H9 (cell line): ENCODE measurements at places on chromosomes 6 and 20.

- DNase-seq, result no peak
Measured at GRCh38 chr6:148934539-148934938, 187.7 kb downstream of the UST start.

- no peak for DNase-seq
Measured at GRCh38 chr6:91088976-91089375, 502.1 kb upstream of the MAP3K7 start.

- DNase-seq, result no peak
Measured at GRCh38 chr6:54730767-54731630, 115.6 kb upstream of the FAM83B start.

- no peak for DNase-seq
Measured at GRCh38 chr20:32638848-32639247, 34.9 kb downstream of the C20orf203 start.

DNA sequence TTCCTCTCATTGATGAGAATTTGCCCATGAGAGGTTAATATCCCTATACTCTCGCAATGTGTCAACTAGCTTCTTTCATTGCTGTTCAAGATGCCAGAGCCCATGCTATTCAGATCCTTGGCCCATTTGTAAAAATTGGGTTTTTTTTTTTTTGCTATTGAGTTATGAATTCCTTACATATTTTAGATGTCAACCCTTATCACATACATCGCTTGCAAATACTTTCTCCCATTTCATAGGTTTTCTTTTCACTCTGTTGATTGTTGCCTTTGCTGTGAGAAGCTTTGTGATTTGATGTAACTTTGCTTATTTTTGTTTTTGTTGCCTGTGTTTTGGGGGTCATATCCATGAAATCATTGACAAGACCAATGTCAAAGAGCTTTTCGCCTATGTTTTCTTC lies 32.2 kb upstream of the IPCEF1 start:
- DNase-seq, result no peak

GRCh38 chr6:37168811-37169495 lies 999 bp upstream of the PIM1 start:
- no peak for DNase-seq

- DNase-seq, result no peak
Measured at GRCh38 chr6:18432619-18433018, 45.5 kb downstream of the RNF144B start.

DNA sequence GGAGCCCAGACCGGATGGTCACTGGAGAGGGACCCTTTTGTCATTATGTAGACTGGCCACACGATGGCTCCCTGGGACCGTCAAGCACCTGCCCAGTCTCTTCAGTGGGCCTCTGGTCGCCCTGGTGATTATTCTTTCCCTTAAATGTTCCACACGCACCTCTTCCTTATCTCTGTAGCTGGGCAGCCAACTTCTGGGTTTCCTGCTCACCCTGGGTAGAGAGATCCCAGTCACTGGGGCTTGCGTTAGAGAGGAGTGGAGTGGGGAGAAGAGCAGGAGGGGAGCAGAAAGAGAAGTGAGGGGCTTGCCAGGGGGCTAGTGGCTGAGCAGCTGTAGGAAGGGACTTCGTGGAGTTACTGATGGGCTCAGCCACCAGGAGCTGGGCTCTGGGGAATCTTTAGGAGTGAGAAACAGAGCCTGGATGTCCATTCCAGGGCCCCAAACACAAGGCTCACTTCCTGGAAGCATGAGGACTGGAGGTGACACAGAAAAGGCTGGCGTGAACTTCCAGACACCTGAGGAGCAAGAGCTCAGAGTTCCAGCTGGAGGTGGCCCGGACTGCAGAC lies 150.1 kb downstream of the DHX35 start:
- peak; percentile 84 for DNase-seq

DNA sequence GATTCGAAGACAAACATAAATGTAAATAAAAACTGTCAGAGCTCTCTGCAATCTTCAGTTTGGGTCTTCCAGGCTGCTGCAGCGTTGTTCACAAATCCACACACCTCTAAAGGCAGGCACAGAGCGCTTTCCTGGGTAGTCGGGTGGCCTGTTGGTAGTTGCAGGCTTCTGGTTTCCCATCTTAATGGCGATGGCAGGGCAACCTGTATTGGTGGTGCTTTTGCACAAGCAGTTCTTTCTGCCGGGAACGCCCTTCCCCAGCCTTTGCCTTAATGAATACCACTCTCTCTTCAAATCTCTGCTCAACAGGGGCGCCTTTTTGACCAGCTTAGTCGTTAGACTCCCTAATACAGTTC lies 723 bp upstream of the IFT52 start:
- peak; percentile 41 for DNase-seq

DNA sequence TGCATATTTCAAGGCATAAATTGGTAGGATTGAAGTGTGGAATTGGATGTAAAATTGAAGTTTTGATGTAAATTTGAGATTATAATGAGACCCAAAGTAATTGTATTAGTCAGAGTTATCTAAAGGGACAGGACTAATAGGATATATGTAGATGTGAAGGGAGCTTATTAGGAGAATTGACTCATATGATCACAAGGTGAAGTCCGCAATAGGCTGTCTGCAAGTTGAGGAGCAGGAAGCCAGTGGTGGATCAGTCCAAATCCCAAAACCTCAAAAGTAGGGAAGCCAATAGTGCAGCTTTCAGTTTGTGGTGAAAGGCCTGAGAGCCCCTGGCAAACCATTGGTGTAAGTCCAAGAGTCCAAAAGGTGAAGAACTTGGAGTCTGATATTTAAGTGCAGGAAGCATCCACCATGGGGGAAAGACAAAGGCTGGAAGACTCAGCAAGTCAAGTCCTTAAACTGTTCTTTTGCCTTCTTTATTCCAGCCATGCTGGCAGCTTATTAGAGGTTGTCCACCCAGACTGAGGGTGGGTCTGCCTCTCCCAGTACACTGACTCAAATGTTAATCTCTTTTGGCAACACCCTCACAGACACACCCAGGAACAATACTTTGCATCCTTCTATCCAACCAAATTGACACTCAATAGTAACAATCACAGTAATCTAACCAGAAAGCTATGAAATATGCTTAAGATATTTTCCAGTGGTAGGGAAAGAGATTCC lies 442.6 kb upstream of the PTCHD4 start:
- DNase-seq, result no peak

- no peak for DNase-seq
Measured at GRCh38 chr6:109473120-109473519, 9.9 kb downstream of the ZBTB24 start.

- no peak for DNase-seq
Measured at GRCh38 chr20:62728028-62728780, 19.6 kb downstream of the NTSR1 start.

DNA sequence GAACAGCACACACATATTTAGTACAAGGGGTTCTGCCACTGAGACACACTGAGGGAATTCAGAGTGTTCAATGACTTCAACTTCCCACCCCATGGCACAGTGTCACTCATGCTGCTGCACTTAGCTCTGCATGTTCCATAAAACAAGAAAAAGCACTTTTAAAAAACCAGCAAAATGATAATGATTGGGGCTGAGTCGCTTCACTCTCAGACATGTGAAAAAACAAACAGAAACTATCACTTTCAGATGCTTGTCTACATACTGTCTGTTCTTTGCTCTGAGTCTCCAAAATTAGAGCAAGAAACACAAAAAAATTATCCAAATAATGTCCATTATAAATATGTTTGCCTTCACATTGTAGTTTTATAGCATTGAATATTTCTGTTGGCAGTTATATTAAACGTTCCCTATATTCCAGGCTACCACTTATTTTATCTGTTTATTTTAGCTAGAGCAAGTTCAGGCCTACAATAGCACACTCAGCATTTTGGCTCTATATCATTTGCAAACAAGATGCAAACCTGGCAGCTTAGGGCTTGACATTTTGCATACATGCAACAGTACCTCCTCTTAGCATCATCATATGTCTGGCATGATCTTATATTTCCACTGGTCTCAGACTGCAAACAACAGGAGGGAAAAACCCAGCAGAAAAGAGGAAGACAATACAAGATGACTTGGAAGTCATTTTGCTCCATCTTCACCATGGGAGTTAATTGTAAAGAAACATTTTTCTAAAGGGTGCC lies 398.8 kb downstream of the HACE1 start:
- DNase-seq, result no peak

- no peak for DNase-seq
Measured at GRCh38 chr6:136210398-136211165, 39.5 kb downstream of the MTFR2 start.

DNA sequence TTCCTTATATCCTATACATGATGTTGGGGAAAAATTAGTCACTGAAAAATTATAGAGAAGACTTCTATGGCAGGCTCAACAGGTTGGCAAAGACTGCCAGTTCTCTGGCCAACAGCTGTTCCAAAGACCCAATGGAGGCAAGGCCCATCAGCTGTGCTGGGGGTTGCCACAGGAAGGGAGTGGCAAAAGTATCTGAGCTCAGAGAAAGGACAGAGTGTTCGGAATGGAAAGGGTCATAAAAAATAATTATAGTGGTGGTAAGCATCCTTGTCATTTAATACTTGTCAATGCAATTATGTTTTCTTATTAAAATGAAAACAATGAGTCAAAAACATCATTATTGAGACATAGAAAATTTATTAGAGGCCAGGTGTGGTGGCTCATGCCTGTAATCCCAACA lies 36.1 kb downstream of the FASTKD5 start:
- DNase-seq, result no peak

- DNase-seq, result no peak
Measured at GRCh38 chr6:69917834-69918233, 51.5 kb downstream of the COL19A1 start.

DNA sequence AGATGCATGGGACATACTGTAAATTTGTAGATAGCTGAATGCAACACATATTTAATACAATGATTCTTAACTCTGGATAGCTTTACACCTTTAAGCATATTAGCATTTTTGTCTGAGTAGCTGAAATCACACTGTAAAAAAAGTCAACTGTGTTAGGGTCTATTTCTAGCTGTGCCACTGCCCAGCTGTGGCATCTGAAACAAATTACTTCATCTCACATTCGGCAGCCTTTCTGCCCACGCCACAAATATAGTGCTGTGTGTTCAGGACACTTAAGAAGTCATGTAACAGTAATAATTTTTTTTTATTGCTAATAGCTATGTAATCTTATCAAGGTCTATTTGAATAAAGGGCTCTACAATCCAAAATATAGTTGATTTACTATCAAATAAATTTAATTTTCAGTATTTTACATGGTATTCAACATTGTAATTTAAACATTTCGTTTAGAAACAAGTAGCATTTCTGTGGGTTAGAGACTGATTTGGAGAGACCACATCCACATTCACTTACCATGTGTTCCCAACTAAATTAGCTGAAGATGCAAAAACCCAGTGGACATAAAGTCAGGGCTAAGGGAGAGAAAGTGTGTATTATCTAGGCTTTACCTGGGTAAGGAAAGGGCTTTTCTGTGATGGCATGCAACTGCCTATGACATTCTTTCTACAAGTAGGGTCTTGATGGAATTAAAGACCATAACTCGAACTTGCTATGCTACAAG lies 276.7 kb downstream of the PLCB1 start:
- DNase-seq, result no peak

- DNase-seq, result no peak
Measured at GRCh38 chr6:44341095-44341890, 1.2 kb upstream of the SPATS1 start.

- DNase-seq, result no peak
Measured at GRCh38 chr6:148711833-148712654, 34.8 kb upstream of the UST start.

GRCh38 chr6:117231466-117231865 lies 33.9 kb upstream of the VGLL2 start:
- DNase-seq, result no peak

- DNase-seq, result no peak
Measured at GRCh38 chr6:104423691-104424090, 436.0 kb downstream of the HACE1 start.

- no peak for DNase-seq
Measured at GRCh38 chr6:36756786-36757185, 59.2 kb downstream of the RAB44 start.

DNA sequence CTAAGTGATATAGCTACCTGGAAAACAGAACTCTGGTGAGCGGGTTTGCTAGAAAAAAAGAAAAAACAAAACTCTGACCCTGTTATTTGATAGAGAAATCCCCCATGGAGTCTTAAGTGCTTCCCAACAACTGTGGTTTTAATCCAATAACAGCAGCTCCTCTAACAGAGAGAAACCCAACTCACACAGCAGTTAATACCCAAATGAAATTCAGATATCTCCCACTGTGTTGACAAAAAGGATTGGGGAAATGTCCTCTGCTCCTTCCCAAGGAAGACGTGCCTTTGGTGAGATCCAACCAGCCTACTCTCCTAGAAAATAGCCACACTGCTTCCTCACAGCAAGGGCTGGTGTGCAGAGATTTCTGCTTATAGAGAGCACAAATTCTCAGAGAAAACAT lies 200.4 kb upstream of the FBXL4 start:
- DNase-seq, result no peak

DNA sequence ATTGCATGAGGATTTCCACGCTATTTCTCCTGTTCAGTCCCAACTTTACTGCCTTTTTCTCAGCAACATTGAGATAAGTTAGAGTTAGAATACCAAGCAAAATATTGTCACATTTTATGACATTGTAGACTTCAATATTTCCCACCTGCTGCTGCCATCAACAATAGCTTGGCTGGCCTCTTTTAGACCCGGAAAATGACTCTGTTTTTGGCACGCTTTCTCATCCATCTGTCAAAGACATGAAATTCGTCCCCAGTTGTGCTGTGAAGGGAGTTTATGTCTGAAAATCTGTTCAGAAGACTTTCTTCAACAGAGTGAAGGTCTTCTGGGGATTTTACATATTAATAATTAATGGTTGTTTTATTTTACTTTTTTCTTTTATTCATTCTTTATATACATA lies 857.3 kb downstream of the FRK start:
- no peak for DNase-seq

- no peak for DNase-seq
Measured at GRCh38 chr20:41748756-41749582, 130.8 kb upstream of the CHD6 start.

GRCh38 chr6:135537741-135538301 lies 40.3 kb upstream of the AHI1 start:
- no peak for DNase-seq

DNA sequence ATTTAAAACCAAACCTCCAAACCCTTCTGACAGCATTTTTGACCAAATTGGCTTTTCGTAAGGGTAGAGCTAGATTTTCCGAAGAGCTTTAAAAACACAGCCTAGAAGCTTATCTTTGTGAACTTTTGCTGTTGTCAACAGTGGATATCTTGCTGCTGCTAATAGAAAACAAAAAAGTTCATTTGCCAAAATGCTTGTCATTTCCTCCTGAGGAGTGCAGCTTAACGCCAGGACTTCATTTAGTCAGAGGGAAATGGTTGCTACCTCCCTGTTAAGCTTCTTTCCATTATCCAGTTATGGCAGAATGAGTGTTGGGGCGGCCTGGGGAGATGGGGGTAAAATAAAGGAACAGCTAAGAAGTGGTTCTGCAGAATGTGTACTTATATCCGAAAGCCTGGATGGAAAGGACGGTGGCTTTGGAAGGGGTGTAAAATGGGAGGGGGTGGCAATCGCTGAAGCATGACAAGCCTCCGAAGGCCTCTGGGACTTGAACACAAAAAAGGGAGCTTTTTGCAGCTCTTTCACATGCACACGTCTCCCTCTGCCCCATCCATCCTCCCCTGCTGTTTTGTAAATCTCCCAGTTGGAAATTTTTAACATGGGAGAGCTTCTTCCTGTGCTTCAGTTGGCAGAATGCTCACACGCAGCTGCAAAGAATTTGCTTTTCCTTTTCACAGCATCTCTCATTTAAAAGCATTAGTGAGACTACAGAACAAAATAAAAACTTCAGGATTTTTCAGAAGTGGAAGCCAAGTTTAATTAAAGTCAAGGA lies 22.5 kb downstream of the JARID2 start:
- peak; percentile 82 for DNase-seq
